ENCODE measurements at places on chromosomes 3 and 15.

GRCh38 chr15:89812011-89812846 lies 2.4 kb downstream of the ANPEP start:
- no peak for DNase-seq

DNA sequence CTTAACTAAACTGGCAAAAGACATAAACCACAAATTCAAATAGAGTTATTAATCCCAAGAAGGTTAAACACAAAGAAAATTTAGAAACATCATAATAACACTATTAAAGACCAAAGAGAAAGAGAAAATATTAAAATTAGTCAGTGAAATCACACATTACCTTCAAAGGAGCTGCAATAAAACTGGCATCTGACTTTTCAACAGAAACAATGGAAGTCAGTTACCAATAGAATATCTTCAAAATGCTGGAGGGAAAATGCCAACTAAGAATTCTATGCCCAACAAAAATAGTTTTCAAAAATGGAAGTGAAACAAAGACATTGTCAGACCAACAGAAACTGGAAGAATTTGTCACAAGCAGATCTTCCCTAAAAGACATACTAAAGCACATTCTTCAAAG lies 68.7 kb upstream of the RNF7 start:
- no peak for DNase-seq

DNA sequence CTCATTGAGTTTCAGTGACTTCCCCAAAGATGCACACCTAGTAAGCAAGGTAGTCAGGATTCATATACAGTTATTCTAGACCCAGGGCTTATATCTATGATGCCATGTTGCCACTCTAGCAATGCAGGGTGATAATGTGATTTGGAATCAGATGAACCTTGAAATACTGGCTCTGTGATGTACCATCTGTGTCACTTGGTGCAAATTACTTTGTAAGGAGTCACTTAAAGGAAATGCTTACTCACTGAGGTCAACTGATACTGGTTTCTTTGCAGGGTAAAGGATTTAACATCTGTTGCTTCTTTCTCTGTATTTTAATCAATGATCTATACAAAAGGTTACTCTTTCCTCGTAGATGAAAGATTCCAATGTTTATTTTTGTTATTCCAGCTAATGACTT lies 10.8 kb downstream of the ASB14 start:
- DNase-seq: no peak

DNA sequence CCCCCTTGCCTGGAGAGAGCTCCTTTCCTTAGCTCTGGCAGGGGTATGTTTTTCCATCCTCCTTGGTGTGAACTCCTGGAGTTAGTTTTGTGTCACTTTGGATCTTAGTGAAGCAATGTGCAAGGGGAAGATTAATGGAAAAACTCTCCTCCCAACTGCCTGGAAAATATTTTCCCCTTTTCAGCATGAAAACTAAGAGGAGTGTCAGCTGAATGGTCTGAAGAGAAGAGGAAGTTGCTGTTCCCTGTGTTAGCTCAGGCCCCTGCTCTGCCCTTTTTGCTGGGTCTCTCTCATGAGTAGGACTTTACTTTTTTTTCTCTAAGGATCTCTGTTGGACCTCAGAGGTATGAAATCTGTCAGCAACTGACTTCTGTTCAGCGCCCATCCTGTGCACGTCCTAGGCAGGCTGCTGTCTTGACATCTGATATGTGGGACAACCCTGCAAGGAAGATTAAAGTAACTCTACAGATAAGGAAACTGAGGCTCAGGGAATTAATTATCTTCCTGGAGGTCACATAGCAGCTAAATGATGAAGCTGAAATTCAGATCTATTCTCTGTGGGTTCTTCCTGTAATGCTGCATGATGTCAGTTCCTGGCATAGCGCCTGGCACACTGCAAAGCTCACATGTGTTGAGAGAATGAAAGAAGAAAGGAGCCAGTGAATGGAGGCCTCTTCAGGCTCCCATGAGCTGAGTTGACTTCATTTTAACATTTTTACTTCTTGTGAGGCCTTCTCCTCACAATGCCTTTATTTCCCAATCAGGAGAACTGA lies 109.7 kb upstream of the GALNT15 start:
- no peak for DNase-seq

GRCh38 chr15:100713163-100713867 lies 110.9 kb downstream of the ASB7 start:
- DNase-seq: no peak

GRCh38 chr15:29141308-29142128 lies 128.1 kb downstream of the NSMCE3 start:
- no peak for DNase-seq

- DNase-seq: no peak
Observed at GRCh38 chr15:99702895-99703602, 30.2 kb downstream of the LYSMD4 start.
